Adrenal gland (tissue), 19 donors: ENCODE measurements at places on chromosomes 12 and 14.

DNA sequence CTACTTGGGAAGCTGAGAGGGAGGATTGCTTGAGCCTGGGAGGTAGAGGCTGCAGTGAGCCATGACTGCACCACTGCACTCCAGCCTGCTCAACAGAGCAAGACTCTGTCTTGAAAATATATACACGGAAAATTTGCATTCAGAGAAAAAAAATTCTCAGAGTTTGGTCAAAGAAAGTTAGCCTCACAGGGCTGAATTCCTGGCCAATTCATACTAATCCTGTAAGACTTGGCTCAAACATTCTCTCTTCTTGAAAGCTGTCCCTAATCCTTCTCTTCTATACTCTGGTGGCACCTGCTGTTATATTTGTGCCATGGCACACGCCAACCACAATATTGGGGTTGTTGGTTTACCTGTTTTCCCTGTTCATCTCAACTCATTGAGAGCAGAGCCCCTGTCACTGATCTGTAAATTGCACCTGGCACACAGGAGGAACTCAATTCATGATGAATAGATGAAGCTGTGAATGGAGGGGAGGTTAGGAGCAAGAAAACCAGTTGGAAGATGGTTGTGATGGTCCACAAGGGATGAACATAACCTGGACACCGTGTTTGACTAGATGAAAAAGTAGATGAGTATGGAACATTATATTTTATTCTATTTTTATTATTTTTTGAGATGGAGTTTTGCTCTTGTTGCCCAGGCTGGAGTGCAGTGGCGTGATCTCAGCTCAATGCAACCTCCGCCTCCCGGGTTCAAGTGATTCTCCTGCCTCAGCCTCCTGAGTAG is 36.8 kb upstream of the SPTSSA start:
- no peaks in the 10 kb centered on the region for H3K27me3 ChIP-seq
- H3K4me1 ChIP-seq, result peaks cover 13% of the 10 kb centered on the region

GRCh38 chr14:100376751-100377171 is 53.6 kb downstream of the SLC25A47 start:
- peak overlapping the region; percentile 79 for H3K4me3 ChIP-seq
- no peaks in the 10 kb centered on the region for H3K36me3 ChIP-seq
- peak overlapping the region; percentile 86 for H3K27ac ChIP-seq
- DNase-seq, result no peak
- no peaks in the 10 kb centered on the region for H3K27me3 ChIP-seq
- H3K4me1 ChIP-seq, result peaks cover 26% of the 10 kb centered on the region

GRCh38 chr12:116532986-116533342 is 26.2 kb upstream of the MAP1LC3B2 start:
- peak overlapping the region; percentile 63 for H3K4me3 ChIP-seq
- no peaks in the 10 kb centered on the region for H3K4me1 ChIP-seq
- no peak for DNase-seq
- peak overlapping the region; percentile 74 for H3K27ac ChIP-seq
- no peaks in the 10 kb centered on the region for H3K27me3 ChIP-seq
- no peaks in the 10 kb centered on the region for H3K36me3 ChIP-seq

- DNase-seq, result no peak
- no peaks in the 10 kb centered on the region for H3K36me3 ChIP-seq
- H3K27me3 ChIP-seq, result no peaks in the 10 kb centered on the region
- H3K4me1 ChIP-seq, result peaks cover 28% of the 10 kb centered on the region
- peak overlapping the region; percentile 24 for H3K27ac ChIP-seq
Observed at GRCh38 chr14:31966896-31967668, 110.0 kb upstream of the ARHGAP5 start.

DNA sequence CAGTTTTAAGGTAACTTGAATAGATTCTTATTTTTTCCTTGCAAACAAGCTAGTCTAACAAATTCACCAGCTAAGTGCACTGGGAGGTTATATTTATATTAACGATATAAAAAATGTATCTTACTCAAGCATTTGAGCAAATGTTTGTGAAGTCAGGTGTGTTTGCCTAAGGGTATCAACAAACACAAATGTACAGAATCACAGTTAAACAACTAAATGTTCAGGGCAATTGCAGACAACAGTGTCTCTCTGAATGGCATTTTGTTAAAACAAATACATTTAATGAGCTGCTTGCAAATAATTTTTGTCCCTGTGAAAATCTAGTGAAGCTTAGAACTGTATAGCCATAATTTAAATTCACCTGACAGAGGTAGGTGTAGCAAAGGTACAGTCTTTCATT is 28.2 kb upstream of the FLRT2 start:
- no peak overlapping the region for H3K27ac ChIP-seq
- DNase-seq, result no peak
- H3K4me1 ChIP-seq, result no peaks in the 10 kb centered on the region

DNA sequence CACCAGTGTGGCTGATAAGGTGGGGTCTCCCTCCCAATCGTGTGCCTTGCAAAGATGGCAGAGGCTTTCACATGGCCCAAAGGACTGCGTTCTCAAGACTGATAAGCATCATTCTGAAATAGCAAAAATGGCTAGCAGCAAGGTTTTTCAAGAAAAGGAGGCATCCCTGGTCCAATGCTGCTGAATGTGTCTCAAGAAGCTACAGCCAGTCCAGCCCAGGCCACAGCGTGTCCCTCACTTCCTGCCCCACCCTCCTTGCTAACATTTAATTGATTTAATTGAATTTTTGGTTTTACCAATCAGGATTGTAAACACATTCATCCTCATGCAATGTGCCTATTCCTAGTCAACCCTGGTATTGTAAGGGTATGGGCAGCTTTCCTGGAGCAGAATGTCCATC is 55.9 kb downstream of the C14orf132 start:
- no peak for DNase-seq
- no peak overlapping the region for H3K4me3 ChIP-seq
- no peak overlapping the region for H3K27ac ChIP-seq
- no peaks in the 10 kb centered on the region for H3K27me3 ChIP-seq
- peaks cover 12% of the 10 kb centered on the region for H3K4me1 ChIP-seq
- H3K36me3 ChIP-seq, result no peaks in the 10 kb centered on the region

- no peak for DNase-seq
- no peaks in the 10 kb centered on the region for H3K36me3 ChIP-seq
- no peak overlapping the region for H3K27ac ChIP-seq
- no peak overlapping the region for H3K4me3 ChIP-seq
- H3K27me3 ChIP-seq, result no peaks in the 10 kb centered on the region
Observed at GRCh38 chr12:47356129-47356700, 276.5 kb upstream of the AMIGO2 start.

DNA sequence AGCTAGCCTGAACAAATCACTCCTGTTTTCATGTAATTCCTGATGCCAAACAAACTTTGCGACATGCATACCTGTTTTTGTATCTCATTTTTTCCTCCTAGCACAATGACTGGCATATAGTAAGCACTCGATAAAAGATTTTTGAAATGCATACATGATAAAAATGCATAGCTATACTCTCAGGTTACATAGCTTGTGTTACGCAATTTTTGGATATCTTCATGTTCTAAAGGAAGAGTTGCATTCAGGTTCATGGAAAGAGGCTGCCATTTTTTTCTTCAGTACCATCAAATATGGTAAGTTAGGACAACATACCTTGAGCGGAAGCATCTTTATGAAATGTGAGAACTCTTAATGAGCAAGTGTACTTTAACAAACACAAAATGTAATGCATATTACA is 284.8 kb upstream of the DIO2 start:
- no peaks in the 10 kb centered on the region for H3K4me1 ChIP-seq
- H3K27ac ChIP-seq, result no peak overlapping the region
- no peak for DNase-seq
- H3K27me3 ChIP-seq, result no peaks in the 10 kb centered on the region
- no peak overlapping the region for H3K4me3 ChIP-seq
- H3K36me3 ChIP-seq, result no peaks in the 10 kb centered on the region
